Epithelial cell of umbilical artery (primary cell): ENCODE measurements at places on chromosomes 1 and 21. TPM values are rescaled to one million over a fixed set of nuclear protein-coding genes. Genes with fewer than 3 reads are reported as not detected.

Gene DNAJC28
- total RNA-seq: 1.3 and 2.6 TPM in 2 replicates

Gene OR2T12
- not detected in 2 replicates for total RNA-seq

Gene RIT1
- total RNA-seq: 47.4 and 50.6 TPM in 2 replicates

Gene GBP5
- 0.15 and 0.32 TPM in 2 replicates for total RNA-seq

Gene HTR6
- total RNA-seq: not detected in 2 replicates

Gene S100A14
- not detected in 2 replicates for total RNA-seq

Gene TNFRSF25
- 9.7 and 11.4 TPM in 2 replicates for total RNA-seq

Gene PTGFRN
- total RNA-seq: 47.0 and 71.8 TPM in 2 replicates

Gene KCNK1
- 5.2 and 7.5 TPM in 2 replicates for total RNA-seq

Gene TTC4
- total RNA-seq: 25.3 and 29.6 TPM in 2 replicates
